ENCODE measurements at places on chromosomes 2 and 18.

DNA sequence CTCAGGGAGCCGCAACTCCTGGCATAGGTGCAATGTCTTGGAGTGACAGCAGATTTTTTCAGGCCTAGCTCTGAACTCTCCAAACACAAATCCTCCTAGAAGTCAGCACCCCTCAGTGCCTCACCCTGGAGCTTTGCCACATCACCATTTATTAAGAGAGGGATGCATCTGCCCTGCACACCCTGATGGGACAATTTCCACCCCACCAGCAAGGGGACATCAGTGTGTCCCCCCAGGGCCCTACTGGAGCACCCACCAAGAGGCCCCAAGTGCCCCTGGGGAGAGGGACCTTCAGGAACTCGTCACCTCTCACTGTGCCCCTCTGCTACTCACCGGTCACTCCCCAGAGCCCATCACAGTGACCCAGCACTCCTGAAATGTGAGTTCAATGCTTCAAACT, 144.7 kb downstream of the NDUFA10 start:
- no peak for DNase-seq

DNA sequence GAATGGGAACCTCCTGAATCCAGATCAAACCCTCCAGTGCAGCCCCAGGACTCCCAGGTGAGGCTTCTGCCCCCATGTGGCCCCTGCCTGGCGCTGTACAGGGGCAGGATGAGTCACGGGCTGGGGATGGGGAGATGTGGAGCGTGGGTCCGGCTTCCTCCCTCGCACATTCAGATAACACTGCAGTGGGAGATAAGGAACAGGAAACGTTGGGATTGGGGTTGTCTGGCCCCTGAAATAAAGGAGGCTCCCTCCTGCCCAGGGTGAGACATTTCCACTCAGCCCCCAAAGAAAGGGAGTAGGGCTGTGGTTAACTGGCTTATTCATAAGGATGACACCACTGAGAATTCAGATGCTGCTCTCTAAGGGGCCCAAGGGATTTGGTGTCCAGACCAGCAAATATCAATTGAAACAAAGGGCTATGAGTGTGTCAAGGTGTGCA, 30.7 kb downstream of the IGFBP5 start:
- no peak for DNase-seq

DNA sequence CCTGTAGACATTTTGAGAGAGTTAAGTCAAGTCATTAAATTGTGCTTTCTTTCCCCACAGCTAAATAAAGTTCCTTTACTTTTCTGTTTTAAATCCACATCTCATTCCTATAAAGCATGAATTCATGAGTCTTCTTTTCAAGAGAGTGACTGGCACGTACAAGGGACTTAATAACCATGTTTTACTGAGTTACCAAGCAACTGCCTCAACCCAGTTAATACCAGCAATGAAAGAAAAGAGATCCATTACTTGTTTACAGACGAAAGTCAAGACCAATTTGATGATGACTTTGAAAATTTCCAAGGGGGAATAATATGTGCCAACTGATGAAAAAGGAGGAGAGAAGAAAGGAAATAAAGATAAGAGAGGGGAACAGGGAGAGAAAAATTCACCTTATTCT, 1082.5 kb upstream of the GYPC start:
- no peak for DNase-seq

DNA sequence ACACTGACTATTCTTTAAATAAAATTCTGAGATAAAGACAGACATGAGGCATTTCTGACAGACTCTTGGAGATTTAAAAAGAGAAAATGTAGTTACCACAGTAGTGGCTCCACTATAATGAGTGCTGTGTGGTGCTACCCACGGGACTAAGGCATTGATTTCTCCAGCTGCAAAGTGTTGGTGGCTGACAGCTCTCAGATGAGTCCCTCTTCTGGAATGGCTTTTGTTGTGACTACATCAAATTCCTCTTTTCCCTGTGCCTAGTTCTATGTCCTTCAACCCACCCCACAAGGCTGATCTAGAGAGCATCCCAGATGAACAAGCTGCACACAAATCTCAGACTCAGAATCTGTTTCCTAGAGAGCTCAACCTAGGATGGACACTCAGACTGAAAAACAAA, 884.8 kb upstream of the ZEB2 start:
- DNase-seq: no peak

DNA sequence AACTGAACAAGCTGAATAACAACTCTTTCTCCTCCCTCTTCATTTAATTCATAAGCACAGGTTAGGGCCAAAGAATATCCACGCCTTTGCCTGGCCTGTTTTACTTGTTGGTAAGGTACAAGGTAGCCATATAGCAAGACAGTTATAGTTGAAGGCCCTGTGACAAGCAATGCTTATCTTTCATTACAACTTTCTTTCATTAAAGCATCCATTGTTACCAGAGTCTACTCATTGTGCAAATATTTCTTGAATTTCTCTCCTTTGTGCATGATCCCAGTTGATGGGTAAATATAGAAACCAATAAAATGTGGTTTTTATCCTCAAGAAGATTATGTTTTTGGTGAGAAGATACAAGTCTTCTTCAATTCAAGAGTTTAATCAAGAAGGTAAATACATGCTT, 140.2 kb downstream of the UBE2E3 start:
- no peak for DNase-seq

Data from stimulated activated CD8-positive, alpha-beta memory T cell treated with anti-CD3 and anti-CD28 coated beads, Interleukin-4, amount 100 ng/mL, for 1 hour (primary cell).